Activated CD8-positive, alpha-beta memory T cell treated with anti-CD3 and anti-CD28 coated beads for 1 hour (primary cell): ENCODE measurements at places on chromosomes 11 and 22.

DNA sequence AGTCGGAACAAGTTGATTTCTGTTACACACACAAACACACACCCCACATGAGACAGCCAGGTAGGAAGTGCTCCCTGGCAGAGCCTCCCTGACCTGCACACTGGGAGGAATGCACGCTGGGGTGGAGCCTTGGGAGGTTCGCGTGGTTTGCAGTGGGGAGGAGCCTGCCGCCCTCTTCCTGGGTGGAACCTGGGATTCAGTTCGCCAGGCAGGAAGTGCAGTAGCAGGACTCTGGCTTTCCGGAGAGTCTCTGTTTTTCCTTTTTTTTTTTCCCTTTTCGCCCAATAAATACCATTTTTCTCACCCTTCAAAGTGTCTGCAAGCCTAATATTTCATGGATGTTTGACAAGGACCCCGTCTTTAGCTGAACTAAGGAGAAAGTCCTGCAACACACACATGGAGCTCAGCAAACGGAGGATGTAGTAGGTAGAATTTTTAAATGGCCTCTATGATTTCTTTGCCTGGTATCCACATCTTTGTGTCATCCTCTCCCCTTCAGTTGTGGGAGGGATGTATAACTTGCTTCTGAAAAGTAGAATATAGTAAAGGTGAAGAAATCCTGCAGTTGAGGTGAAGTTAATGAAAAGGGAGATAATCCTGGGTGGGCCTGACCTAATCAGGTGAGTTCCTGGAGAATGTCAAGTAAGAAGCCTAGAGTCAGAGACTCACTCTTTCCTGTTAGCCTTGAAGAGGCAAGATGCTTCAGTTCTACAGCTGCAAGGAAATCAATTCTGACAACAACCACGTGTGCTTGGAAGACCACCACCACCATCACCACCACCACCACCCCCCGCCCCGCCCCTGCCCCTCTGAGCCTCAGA, 72.9 kb downstream of the PIWIL4 start:
- DNase-seq: no peak

- DNase-seq: no peak
Observed at GRCh38 chr11:3683039-3683438, 11.9 kb upstream of the CHRNA10 start.

DNA sequence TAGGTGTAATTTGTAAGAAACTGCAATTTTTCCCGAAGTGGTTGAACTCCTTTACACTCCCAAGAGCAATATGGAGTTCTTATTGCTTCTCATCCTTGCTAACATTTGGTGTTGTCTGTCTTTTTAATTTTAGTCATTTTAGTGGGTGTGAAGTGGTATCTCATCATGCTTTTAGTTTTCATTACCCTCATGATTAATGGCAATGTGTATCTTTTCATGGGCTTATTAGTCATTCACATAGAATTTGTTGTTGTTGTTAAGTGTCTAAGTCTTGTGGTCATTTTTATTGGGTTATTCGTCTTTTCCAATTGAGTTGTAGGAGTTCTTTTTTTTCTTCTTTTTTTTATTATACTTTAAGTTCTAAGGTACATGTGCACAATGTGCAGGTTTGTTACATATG, 238.3 kb upstream of the SESN3 start:
- no peak for DNase-seq

DNA sequence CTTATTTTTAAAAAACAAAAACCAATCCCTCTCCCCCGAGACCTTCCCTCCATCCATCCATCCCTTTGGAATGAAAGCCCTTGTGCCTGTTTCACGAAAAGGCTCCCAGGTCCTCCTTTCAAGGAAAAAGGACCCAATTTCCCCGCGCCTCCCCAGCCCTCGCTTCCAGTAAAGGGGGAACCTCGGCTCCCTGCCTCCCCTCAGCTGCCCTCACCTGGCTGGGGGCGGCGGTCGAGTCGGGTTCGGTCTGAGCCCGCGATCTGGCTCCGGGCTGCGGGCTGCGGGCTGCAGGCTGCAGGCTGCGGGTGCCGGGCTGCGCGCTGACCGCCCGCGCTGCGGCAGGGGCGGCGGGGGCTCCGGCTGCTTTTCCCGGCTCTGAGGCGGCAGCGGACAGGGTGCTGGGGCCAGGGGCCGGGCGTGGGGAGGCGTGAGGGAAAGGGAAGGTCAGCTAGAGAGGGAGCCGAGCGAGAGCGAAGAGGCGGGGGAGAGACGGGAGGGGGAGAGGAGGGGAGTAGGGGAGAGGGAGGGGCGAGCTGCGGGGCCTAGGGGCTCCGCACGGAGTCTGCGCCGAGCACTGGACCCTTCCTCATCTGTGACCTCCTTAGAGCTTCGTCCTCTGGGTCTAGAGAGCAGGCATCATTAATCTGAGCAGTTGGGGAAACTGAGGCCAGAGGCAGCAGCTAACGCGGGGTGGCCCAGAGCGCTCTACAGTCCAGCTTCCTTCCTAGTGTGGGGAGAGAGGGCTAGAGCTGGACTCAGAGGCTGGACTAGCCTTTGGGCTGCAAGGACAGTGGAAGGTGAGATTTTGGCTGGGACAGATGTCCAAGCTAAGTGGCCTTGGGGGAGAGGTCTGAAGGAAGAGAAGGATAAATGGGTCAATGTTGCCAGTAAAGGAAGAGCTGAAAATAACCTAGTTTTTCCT, at the start of gene C1QTNF4:
TSS of gene C1QTNF4 (minus strand) at position 478 of the 922 bp plus-strand sequence. CDS start 3,601 bp downstream, outside the sequence.
- DNase-seq: no peak

DNA sequence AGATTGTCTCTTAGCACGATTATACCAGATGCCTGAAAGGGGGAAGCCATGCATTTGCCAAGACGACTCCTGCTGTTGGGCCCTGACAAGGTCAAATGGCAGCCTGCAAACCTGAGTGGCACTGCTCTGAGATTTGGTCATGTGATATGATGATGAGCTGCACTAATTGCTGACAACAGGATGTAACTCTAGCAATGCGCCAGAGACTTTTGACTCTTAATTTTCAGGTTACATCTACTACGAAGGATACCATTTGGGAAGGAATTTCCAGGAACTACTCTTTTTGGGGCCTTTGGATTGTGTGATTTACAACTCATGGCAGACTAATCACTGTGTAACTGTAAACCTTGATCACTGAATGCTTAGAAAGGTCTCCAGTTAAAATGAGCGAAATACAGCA, 13.1 kb downstream of the TREH start:
- no peak for DNase-seq

- no peak for DNase-seq
Observed at GRCh38 chr11:72701466-72701865, 27.2 kb upstream of the PDE2A start.

GRCh38 chr22:18935889-18936529, at the start of gene PRODH:
Gene PRODH (minus strand): TSS chr22:18936293. CDS start chr22:18936287, 6 bp downstream.
- no peak for DNase-seq

DNA sequence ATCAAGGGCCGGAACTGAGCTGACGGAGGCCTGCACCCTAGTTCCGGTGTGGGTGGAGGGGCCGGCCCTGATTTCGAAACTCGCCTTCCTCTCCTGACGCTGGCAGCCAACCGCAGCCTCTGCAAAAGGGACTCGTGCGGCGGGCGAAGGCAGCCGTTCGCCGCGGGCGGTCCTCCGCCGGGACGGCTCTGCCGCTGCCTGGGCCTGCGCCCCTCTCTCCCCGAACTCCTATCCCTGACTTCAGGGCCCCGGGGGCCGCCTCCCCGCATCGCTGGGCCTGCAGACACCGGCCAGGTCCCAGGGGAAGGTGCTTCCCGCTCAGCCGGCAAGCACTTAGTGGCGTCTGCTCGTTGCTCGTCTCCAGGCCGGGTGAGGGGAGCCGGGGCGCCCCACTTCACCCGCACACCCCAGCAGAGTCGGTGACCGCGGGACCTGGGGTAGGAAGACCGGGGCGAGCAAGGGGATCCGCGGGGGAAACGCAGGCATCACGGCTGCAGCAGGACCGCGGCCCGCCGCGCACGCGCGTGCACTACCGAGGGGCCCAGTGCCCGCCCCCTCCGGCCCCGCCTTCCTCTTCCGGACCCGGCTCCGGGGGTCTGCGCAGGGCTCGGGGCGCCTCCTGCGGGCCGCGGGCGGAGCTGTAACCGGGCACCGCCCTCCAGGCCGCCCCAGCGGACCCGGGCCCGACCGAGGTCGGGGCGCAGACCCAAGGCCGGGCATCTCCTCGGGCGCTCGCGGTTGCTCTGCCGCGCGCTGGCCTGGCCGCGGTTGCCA, 464 bp upstream of the ANKRD13D start:
- DNase-seq: no peak

DNA sequence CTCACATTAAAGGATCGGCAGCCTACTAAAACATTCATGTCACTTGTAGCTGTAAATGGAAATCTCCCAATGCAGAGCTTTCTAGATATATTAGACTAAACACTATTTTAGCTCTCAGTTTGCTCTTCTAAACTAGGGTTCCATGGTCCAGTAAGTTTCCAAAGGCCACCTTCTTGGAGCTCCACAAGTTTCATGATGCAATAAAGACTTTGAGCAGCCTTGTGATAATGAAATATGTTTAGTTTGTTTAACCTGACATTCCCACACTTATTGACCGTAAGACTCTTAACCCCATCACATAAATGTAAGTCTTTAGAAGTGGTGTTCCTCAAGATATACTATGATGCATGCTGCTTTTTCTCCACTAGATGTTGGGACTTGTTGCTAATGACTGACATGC, 87.7 kb downstream of the TRIM44 start:
- no peak for DNase-seq

- DNase-seq: no peak
Observed at GRCh38 chr22:31882971-31883370, 61.4 kb upstream of the YWHAH start.

DNA sequence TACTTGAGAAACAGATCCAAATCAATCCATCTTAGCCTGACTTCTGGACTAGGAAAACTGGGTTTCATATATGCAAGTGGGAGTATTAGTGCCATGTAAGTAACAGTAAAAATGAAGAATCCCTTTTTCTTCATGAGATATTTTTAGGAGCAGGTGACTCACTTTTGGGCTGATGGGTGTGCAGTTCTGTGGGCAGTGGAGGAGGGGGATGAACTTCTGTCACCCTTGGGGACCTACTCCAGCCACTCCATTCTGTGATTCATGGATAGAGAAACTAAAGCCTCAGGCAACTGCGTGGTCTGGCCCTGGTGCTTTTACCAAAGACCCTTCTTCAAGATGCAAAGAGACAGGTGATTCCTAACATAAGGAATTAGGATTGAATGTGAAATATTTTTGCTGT, 208.6 kb upstream of the NARS2 start:
- no peak for DNase-seq
